ENCODE measurements at places on chromosomes 3 and 15.

DNA sequence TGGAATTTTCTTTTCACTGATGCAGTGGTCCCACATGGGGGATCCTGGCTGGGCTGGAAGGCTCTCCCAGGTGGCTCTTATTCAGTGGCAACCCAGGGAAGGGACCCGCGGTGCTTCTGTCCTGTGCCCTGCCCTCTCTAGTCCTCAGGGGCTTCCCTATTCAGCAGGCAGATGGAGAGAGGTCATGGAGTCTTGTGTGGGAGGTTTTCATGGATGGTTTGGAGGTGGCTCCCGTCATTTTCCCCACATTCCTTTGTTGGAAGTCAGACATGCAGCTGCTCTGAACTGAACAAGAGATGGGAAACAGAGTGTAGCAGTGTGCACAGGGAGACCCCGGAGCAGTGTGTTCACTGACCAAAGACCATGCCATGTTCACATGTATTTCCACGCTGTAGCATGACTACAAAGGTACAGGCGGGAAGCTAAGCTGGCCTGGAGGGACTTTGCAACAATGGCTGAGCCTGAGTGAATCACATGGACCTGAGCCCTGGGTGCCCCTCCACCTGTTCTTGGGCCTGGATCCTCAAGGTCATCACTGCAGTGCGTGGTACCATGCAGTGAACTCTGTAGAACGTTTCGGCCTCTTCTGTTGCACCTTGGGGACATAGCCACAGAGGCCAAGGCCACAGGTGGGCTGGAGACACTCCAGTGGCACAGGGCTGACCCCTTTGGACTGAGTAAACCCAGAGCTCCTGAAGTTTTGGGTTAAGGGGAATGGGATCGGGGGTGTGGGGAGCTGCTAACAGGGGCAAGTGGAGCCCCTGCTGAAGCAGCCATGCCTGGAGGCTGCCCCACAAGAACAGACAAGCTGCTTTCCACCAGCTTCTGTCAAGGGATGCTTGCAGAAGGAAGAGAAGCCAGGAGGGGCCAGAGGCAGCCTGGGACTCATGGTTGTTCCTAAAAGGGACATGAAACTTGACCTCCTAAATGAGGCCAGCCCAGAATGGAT, 123.0 kb downstream of the ASB7 start:
- DNase-seq: no peak

DNA sequence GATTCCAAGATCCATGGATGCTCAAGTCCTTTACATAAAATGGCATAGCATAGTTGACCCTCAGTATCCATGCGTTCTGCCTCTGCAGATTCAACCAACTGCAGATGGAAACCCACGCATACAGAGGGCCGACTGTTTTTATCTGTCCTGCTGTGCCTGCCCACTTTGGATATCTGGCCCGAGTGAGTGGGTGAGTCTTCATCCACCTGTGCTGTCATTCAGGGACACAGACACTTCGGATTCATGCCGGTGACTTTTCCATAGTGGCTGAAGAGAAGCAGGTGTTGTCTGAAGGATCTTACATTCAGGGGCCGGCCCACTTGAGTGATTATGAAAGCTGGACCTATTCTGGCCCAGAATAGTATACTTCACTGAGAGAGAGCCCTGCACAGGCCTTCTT, 85.1 kb downstream of the RYR3 start:
- DNase-seq: no peak

DNA sequence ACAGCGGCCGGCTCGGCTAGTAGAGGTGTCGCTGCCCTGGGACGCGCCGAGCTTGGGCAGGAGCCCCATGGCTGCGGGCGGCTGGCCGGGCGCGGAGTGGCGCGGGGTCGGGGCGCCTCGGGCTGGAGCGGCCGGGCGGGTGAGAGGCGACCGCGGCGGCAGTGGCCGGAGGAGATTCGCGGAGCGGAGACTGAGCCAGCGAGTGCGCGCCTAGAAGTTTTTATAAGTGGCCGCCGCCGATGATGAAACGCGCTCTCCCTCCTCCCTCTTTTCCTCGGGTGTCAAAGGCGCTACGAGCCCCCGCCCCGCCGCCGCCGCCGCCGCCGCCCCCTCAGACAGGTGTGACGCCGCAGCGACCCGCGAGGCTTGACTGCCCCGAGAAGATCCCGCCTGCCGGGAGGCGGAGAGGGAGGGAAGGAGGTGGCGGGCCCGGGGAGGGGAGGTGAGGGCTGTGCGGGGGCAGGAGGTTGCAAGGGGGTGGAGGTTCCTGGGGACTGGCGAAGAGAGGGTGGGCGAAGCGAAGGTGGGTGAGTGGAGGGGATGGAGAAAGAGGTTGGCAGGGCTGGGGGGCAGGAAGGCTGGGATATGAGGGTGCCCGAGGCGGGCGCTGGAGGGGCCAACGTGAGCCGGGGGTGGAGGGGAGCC, at the start of gene SLCO2A1:
TSS of gene SLCO2A1 (minus strand) at position 192 of the 645 bp plus-strand sequence. CDS start at position 69, 123 bp downstream.
- DNase-seq: no peak

- no peak for DNase-seq
Measured at GRCh38 chr15:92904722-92905571, 4.8 kb downstream of the CHD2 start.

GRCh38 chr3:55007971-55008370, 80.1 kb upstream of the LRTM1 start:
- no peak for DNase-seq

GRCh38 chr3:27507515-27508266, 23.5 kb upstream of the SLC4A7 start:
- no peak for DNase-seq

- DNase-seq: no peak
Measured at GRCh38 chr3:128575777-128576176, 74.8 kb downstream of the RPN1 start.

- DNase-seq: no peak
Measured at GRCh38 chr15:87986776-87987175, 269.8 kb downstream of the NTRK3 start.

DNA sequence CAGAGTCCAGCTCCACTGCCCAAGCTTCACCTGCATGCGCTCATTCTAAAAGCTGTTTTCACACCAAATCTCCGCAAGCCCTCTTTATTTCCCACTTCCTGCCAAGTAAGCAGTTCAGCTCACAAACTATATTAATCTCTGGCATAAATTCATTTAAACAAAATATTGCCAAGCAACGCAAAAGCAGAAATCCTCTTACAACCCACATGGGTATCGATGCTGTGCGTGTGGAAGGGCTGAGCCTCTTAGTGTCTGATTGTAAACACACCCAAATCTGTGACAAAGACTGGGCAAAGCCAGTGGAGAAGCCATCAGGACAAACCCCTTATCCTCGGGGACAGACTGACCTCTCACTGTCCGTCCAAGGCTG, 124.3 kb upstream of the ATP2B2 start:
- DNase-seq: no peak

DNA sequence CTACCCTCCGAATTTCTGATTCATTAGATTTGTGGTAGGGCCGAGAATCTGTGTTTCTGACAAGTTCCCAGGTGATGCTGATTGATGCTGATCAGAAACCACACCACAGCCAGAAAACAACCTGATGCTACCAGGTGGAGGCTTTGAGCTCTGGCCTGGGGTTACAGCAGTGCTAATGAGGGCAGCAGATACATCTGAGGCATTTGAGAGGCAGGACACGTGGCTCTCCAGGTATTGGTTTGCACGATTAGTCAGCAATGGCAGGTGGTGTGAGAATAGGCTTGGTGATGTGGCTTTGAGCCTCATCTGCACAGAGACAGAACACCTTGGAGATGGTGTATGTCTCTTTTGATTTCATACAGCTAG, 78.8 kb upstream of the THBS1 start:
- DNase-seq: no peak

GRCh38 chr3:69738859-69739203, 433 bp upstream of the MITF start:
- no peak for DNase-seq

GRCh38 chr3:124202754-124203153, 210.8 kb upstream of the ROPN1 start:
- no peak for DNase-seq

GRCh38 chr3:110767838-110768237, 303.8 kb upstream of the NECTIN3 start:
- DNase-seq: no peak

DNA sequence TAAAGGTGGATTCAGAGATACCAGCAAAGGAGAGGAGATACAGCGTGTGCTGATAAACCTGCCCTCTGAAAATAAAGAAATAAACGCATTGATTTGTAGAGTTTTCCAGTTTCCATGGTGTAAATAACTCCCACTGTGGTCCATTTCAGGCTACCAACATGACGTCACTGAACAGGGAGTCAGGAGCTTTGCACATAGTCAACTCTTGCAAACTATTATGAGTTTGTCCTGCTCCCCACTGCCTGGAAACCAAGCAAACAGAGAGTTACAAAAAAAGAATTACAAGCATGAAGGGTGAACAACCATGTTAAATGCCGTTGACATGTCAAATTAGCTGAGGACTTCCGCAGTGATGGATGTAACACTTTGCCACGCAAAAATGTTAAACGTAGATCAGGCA, 70.4 kb upstream of the GATA2 start:
- DNase-seq: no peak

- DNase-seq: no peak
Measured at GRCh38 chr3:47186285-47186684, 22.4 kb upstream of the SETD2 start.

DNA sequence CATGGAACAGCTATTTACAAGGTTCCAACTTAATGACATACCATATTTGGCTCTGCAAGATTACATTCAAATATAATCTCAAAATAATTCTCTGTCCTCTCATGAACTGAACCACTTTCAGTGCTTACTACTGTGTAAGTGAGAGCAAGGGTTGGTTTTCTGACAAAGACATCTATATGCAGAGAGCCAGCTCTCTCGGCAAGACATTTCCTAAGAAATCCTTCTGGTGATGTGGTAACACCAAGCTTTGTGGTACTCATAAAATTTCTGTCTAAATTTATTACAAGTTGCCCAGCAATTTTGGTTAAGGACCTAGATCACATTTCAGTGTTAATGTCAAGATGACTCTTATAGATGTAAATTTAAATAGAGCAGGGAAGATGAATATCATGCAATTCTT, 184.9 kb downstream of the GAP43 start:
- DNase-seq: no peak

DNA sequence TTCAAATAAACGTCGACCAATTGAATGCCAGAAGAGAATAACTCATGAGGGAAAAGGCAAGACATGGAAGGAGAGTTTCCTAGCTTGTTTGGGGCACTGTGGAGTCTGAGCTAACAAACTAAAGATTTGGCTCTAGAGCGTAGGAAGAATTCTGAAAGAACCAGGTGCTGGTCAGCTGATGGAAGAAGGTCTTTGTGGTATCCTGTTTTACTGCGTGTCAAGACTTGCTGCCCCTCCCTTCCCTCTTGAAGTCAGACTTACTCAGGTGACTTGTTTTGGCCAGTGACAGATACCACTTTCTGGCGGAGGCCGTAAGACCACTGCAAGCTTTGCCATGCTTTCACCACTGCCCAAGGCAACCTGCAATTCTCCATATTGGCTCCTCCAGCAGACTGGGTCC, 673 bp upstream of the HCLS1 start:
- no peak for DNase-seq

- no peak for DNase-seq
Measured at GRCh38 chr3:25023876-25024275, 404.2 kb upstream of the RARB start.

DNA sequence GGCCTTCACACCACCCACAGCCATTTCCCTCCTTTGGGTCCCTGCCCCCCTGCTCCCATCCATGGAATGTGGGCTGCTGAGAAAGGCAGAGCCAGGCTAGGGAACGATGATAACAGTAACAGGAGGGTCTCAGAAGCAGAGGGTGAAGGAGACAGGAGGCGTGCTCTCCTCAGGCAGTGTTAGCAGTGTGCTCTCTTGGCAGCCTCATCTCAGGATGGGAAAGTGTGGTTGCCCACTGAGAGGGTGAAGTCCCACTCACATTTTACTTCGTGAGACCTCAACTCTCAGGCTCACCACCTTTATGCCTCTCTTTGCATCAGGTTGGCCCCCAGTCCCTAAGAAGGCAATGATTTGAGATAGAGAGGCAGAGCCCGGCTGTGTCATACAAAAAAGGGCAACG, 24.5 kb downstream of the TIGIT start:
- DNase-seq: no peak

- no peak for DNase-seq
Measured at GRCh38 chr3:15319575-15319974, 12.8 kb downstream of the SH3BP5 start.

- peak; percentile 27 for DNase-seq
Measured at GRCh38 chr3:141529717-141530414, 43.0 kb downstream of the RASA2 start.

- DNase-seq: no peak
Measured at GRCh38 chr15:80550219-80550907, 144.7 kb upstream of the ABHD17C start.

GRCh38 chr3:43178891-43179366, 73.0 kb upstream of the POMGNT2 start:
- DNase-seq: no peak

GRCh38 chr15:46708226-46708625, 1009.1 kb upstream of the SEMA6D start:
- DNase-seq: no peak

- no peak for DNase-seq
Measured at GRCh38 chr3:178856804-178857203, 214.8 kb downstream of the ZMAT3 start.

DNA sequence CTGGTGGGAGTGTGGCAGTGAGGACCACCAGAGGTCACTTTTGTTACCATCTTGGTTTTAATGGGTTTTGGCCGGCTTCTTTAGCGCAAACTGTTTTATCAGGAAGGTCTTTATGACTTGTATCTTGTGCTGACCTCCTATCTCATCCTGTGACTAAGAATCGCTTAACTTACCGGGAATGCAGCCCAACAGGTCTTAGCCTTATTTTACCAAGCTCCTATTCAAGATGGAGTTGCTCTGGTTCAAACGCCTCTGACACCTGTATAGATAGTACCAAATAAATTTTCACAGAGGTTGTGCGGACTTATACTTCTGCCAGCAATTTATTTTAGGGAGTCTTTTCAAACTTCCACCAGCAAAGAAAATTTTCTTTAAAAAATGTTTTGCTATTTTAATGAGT, 13.6 kb upstream of the SLCO3A1 start:
- no peak for DNase-seq

- DNase-seq: peak; percentile 3
Measured at GRCh38 chr3:132006605-132007204, 28.1 kb downstream of the CPNE4 start.

DNA sequence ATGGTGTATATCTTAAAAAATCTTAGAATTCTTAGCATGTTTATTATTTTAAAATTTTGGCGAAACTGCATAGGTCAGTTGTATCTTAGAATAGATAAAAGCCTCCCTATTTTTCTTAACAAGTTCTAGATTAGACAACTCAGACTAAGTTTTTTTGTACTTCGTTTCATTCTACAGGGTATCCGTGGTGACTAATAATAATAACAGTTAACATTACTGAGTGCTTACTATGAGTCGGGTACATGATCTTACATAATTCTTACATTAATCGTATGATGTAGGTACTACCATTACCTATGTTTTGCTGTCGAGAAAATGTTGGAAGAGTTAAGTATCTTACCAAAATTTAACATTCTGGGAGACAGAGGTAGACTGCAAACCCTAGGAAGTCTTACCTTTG, 60.7 kb downstream of the UBE2E2 start:
- DNase-seq: no peak

GRCh38 chr3:130894130-130894985, 474 bp downstream of the ATP2C1 start:
- DNase-seq: peak; percentile 55
